ENCODE measurements at places on chromosomes 5 and 9. TPM values are rescaled to one million over a fixed set of nuclear protein-coding genes. Genes with fewer than 3 reads are reported as not detected.

- peaks cover 18% of the 10 kb centered on the region for H3K4me1 ChIP-seq
- no peak for DNase-seq
- H3K4me3 ChIP-seq = peak within 1 kb of the TSS; percentile 22
- no peaks in the 10 kb centered on the region for H3K36me3 ChIP-seq
- no peak within 1 kb of the TSS for H3K27ac ChIP-seq
Measured at GRCh38 chr5:139795074-139796001, at the start of gene PSD2. TSS of gene PSD2 (plus strand) at chr5:139795808. CDS start at chr5:139809441, 13,633 bp downstream.

DNA sequence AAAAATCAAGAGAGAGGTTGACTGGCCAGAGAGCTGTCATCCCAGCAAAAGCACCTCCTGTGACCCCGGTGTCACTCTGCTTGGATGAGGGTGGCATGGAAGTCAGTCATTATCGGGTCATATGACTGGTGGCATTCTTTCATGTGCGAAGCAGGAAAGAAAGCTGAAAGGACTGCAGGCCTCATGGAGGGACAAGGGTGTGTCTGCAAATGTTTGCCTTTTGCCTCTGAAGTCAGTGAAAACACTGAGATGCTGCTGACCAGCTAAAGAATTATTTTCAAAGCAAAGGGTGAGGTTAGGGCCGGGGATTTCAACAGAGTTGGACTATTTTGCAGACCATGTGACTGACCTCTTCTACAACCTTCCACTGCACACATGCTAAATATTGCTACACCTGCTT lies 298.3 kb downstream of the CSNK1G3 start:
- DNase-seq = no peak
- H3K27ac ChIP-seq = peak overlapping the region; percentile 62
- no peak overlapping the region for H3K4me3 ChIP-seq

DNA sequence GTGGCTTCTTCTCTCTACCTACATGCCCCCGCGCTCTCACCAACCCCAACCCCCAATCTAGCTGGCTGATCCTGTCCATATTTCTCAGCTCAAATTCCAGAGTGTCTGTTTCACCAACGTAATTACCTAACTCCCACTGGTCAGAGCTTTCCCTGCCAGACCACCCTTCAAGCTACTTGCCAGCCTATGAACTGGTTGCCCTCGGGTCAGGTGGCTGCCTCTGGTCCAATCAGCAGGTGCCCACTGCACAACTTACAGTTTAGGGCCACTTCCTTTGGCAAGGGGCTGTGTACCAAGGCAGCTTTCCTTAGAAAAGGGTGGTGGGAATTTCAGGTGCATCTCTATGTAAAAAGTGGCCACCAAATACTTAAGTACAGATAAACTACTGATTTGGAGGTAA lies 92.2 kb upstream of the SLC30A5 start:
- no peak for DNase-seq
- no peak overlapping the region for H3K27ac ChIP-seq
- no peaks in the 10 kb centered on the region for H3K27me3 ChIP-seq

DNA sequence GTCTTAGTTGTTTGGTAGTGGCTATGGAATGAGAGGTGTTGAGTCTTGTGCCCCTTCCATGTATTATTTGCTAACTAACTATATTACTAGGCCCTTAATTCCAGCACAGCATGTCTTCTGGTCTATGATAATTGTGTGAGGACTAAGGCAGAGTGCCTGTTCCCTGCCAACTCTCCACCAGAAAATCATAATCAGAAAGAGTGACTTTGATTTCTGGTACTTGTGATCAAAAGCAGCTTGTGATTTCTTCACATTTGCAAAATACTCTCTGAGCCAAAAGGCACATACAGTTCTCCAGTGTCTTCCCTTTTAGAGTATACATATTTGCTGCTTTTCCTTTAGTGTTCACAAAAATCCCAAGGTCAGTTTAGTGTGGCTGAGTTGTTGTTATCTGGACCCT lies 229.9 kb downstream of the GNA14 start:
- H3K27ac ChIP-seq = peak overlapping the region; percentile 73
- DNase-seq = no peak
- no peak overlapping the region for H3K4me3 ChIP-seq
- H3K36me3 ChIP-seq = peaks cover 6% of the 10 kb centered on the region
- H3K27me3 ChIP-seq = no peaks in the 10 kb centered on the region

DNA sequence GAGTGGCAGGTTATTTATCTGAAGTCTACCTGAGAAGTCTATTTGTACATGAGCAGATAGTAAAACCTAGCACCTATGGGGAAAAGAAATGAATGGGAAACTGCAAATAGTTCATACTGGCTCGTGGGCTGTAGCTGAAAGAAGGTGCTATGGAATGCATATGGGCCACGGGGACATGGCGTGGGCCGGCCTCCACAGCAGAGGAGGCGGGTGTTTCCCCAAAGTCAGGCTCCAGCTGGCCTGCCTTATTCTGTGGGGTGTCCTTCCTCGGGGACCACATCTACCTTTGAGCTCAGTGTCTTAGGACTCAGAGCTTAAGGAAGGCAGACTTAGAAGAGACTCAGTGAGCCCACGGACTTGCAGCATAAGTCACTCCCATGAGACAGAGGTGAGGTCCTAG lies 350.5 kb upstream of the PANK3 start:
- no peak for DNase-seq
- H3K4me1 ChIP-seq = no peaks in the 10 kb centered on the region
- H3K27me3 ChIP-seq = no peaks in the 10 kb centered on the region

- H3K27me3 ChIP-seq = peaks cover 8% of the 10 kb centered on the region
- DNase-seq = no peak
- H3K4me3 ChIP-seq = no peak overlapping the region
- no peaks in the 10 kb centered on the region for H3K36me3 ChIP-seq
Measured at GRCh38 chr5:37888476-37888875, 48.6 kb upstream of the GDNF start.

- no peaks in the 10 kb centered on the region for H3K27me3 ChIP-seq
- H3K27ac ChIP-seq = no peak overlapping the region
- peak overlapping the region; percentile 48 for H3K4me3 ChIP-seq
- no peaks in the 10 kb centered on the region for H3K36me3 ChIP-seq
Measured at GRCh38 chr5:43193894-43194265, 1.9 kb downstream of the NIM1K start.

DNA sequence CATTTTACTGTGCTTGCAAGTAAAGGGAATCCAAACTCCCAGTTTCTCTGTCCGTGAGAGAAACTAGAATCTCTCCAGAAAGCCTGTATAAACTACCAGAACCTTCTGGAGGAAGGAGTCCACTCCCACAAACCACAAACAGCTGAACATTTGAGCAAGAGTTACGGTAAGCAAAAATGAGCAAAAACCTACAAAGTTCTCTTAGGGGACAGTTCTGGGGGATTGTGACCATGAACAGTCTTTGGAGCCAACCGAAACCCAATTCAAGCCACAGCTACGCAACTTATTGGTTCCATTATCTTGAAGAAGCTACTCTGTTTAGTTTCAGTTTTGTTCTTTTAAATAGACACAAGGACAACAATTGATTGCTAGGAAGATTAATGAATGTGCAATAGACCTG lies 330.6 kb downstream of the ASTN2 start:
- H3K27me3 ChIP-seq = no peaks in the 10 kb centered on the region
- no peak overlapping the region for H3K4me3 ChIP-seq
- DNase-seq = no peak
- H3K36me3 ChIP-seq = no peaks in the 10 kb centered on the region

DNA sequence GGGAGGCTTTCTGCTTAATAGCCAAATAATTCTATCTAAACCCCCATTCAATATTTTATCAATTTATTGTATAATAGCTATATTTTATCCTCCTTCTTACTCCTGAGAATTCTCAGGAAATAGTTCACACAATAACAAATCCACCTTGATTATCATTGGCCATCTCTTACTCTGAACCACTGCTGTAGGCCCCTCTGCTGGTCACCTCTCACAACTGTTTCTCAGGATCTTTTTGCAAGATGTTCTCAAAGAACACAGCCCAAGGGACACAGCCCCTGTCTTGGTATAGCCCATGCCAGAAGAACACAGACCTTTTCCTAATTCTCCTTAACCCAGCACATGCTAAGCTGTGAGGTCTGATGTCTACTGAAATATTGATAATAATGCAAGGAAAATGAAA lies 74.9 kb upstream of the HTR4 start:
- no peaks in the 10 kb centered on the region for H3K4me1 ChIP-seq
- no peak overlapping the region for H3K4me3 ChIP-seq
- H3K36me3 ChIP-seq = no peaks in the 10 kb centered on the region
- no peak overlapping the region for H3K27ac ChIP-seq

DNA sequence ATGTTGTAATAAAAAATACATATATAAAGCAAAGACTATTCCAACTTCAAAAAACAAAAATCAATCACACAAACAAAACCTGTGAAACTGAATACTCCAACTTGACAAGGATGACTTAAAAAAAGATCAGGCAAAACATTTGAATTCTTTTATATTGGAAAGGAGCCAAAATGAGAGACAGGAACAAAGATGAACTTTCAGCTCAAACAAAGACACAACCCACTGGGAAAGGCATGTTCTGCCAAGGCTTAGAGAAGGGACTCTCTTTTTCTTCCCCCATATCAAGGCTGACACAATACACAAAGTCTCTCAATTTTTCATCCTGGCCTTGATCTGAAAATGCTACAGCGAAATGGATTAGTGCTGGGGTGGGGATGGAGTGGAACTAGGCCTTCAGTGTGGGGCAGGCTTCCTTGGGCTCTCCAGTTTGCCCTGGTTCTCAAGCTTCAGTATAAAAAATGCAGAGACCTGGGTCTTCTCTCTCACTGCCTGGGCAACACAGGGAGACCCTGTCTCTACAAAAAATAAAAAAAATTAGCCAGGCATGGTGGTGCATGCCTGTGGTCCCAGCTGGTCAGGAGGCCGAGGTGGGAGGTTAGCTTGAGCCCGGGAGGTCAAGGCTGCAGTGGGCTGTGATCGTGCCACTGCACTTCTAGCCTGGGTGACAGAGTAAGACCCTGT lies 11.6 kb upstream of the FAM169A start:
- H3K4me3 ChIP-seq = no peak overlapping the region
- H3K27ac ChIP-seq = no peak overlapping the region
- no peaks in the 10 kb centered on the region for H3K4me1 ChIP-seq
- DNase-seq = no peak

DNA sequence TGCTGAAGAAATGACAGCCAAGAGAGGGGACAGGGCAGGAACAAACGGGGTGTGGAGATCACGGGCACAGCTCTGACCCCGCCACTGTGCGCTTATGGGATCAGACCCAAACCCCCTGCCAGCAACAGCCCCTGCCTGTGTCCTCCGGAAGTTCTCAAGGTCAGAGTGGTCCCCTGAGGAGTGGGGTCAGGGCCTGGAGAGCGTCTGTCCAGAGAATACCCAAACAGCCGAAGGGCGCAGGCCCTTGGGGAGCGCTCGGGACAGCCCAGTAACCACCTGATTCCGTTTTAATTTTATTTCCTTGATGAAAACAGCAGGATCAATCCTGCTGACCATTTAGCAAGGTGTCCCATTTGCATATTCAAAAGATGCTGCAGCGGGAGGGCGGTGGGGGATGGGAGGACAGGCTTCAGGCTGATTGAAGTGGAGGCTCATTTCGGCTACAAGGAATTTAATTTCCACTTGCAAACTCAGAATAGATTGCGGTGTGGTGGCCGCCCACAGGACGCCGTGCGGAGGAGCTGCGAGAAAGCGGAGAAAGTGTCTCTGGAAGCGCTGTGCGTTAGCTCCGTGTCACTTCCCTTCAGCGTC lies 32.6 kb upstream of the TMEM250 start:
- no peak overlapping the region for H3K27ac ChIP-seq
- no peaks in the 10 kb centered on the region for H3K27me3 ChIP-seq
- no peak overlapping the region for H3K4me3 ChIP-seq
- no peaks in the 10 kb centered on the region for H3K36me3 ChIP-seq
- DNase-seq = no peak
- no peaks in the 10 kb centered on the region for H3K4me1 ChIP-seq

DNA sequence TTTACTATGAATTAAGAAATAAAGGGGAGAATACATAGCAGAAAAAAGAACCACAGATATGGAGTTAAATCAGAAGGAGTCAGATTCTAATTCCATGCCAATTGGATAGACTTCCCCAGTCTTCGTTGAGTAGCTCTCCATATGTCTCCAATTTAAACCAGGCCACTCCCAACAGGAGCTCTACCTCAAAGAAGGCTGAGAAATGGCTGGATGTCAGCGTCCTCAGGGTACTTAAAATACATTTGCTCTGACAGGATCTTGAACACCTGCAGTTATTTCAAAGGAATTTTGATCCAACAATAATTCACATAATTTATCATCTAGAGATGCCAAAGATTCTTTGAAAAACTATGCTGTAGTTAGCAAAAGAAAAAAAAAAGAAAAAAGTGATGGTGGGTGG lies 133.9 kb upstream of the FBN2 start:
- no peaks in the 10 kb centered on the region for H3K36me3 ChIP-seq
- H3K4me3 ChIP-seq = no peak overlapping the region
- no peak for DNase-seq
- H3K4me1 ChIP-seq = no peaks in the 10 kb centered on the region
- no peaks in the 10 kb centered on the region for H3K27me3 ChIP-seq

GRCh38 chr5:181171782-181172181 lies 24.4 kb downstream of the OR2V2 start:
- H3K36me3 ChIP-seq = no peaks in the 10 kb centered on the region
- H3K4me3 ChIP-seq = no peak overlapping the region
- DNase-seq = no peak

DNA sequence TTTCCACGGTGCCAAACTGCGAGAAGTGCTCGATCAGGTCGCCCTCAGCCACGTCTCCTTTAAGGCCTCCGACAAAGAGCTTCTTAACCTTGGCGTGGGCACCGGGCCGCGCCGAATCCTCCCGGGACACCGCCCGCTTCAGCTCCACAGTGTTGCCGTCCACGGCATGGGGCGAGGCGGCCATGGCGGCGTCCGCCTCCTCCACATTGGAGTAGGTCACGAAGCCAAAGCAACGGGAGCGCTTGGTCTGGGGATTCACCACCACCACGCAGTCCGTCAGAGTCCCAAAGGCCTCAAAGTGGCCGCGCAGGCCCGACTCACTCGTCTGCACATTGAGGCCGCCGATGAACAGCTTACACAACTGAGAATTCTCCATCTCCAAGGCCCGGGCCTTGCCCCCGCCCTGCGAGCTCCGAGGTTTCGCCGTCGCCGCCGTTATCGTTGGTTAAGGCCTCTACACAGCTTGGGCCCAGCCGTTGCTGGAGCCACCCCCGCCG lies 424 bp downstream of the HNRNPA0 start:
- peaks cover 51% of the 10 kb centered on the region for H3K4me1 ChIP-seq
- no peaks in the 10 kb centered on the region for H3K36me3 ChIP-seq
- no peaks in the 10 kb centered on the region for H3K27me3 ChIP-seq
- H3K27ac ChIP-seq = peak overlapping the region; percentile 98
- peak overlapping the region; percentile 62 for H3K4me3 ChIP-seq

The C9orf153 gene
- total RNA-seq = not detected

The FOXD4L3 gene
- total RNA-seq = not detected

The ADAMTS16 gene
- total RNA-seq = not detected

The MEF2C gene
- 3.1 TPM for total RNA-seq

The ASPN gene
- total RNA-seq = 7.4 TPM
